CD4-positive, alpha-beta T cell (primary cell): ENCODE measurements at places on chromosomes 7 and 10.

DNA sequence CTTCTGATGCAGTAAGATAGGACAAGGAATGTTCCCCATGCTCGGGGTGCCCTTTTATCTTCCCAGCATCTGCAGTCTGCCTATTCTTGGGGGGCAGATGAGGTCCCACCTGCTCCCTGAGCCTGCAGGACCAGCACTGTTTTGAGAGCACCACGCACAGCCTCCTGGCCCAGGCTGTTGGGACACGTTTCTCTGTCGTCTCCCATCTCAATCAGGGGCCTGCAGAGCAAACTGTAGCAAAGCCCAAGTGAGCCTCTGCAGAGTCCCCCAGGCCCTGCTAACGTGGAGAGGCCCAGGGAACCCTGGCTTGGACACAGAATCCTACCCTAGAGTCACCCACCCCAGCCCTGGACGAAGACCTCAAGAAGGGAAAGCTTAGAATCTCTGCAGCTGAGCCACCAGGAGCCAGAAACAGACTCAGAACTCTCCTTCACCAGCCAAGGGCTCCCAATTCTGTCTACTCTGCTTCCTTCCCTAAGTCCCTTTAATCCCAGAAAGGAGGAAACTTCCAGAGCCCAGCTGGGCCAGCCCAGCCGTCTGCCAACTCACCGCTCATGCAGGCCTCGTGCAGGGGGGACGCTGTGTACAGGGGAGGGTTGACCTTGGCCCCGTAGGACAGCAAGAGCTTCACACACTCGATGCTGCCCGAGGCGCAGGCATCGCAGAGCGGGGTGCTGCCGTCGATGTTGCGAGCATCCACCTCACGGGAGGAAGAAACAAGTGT is 15.6 kb downstream of the ASB13 start:
- DNase-seq: no peak

DNA sequence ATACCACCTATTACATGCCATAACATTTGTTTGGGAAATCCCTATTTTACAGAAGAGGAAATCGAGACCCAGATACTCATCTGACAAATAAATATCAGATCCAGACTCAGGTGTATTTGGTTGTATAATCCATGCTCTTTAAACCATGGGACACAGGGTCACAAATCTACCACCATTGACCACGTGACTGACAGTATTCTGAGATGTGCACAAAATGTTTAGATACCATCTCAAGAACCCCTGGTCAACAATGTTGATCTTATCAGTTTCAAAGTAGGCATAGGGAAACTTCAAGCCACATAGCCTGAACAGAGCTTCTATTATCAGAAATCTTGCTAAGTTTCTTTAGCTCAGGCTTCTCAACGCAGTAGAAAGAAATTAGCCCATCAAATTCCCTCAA is 93.6 kb downstream of the ICA1 start:
- no peak for DNase-seq

DNA sequence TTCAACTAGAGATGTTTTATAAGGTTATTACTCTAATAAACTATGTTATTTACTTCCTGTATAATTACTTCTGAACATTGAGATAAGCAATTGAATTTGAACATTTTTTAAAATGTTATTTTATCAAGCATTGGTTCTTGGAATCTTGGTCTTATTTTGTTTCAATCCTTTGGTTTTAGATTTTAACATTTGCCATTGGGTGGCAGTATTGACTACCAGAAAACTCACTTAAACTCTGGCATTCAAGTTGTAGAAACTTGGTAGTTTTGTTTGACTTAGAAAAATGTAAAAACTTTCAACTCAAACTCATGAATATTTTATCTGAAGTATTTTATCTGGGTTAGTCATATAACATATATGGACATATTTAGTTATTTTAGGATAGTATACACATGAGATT is 48.1 kb downstream of the ATRNL1 start:
- DNase-seq: no peak

DNA sequence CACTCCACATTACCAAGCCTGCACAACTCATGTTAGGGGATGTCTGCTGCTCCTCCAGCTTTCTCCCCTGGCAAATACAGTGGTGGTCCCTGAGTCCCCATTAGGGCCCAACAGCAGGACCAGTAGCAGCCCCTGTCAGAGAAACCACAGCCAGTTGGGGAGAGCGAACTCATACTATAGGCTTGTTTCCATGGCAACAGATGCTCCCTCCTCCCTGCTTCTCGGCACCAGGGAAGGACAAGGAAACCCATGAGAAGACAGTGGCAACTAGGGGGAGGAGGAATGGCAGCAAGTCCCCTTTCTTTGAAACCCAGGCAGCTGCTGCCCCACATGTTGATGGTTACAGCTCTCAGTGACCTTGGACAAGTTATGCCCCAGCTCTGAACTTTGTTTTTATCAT is 326.4 kb downstream of the KCNMA1 start:
- DNase-seq: no peak

DNA sequence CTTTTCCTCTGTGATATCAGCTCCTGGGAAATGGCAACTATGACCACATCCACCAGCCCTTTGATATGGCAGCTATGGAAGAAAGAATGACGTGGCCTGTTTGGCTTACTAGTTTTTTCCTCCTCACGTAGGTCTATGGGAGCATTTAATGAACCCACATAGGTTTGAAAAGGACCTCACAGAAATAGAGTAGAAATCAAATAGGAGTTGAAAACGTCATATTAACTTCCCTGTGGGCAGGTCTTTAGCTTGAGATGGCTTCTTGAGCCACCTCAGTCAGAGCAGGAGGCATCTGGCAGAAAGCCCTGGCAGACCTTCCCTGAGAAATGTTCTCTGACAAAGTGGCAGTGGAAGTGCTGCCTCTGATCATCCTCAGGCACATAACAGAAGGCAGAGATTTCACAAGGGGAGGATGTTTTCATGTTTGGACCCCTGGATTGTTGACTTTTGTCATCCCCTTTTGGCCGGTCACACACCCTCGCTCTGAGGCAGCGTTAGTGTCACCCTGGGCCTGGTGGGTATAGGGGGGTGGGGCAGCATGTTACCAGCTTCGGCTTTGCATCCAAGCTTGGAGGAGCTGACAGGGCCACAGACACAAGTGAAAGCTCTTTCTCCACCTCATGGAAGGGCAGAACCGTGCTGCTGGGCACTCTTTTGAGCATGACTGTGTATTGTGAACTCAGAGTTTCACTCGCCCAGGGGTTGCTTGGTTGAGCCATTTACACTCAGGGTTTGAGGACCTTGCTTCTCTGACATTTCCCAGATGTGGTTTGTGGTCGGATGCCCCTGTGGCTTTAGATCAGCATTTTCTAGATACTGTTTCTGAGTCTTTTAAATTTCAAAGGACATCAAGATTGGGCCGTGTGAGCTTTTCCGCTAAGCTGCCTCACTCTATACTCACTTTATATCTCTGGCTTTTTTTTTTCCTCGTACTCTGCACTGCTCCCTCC is 184.2 kb downstream of the STK31 start:
- DNase-seq: no peak

GRCh38 chr10:71814922-71815411 is 36.1 kb downstream of the PSAP start:
- no peak for DNase-seq

DNA sequence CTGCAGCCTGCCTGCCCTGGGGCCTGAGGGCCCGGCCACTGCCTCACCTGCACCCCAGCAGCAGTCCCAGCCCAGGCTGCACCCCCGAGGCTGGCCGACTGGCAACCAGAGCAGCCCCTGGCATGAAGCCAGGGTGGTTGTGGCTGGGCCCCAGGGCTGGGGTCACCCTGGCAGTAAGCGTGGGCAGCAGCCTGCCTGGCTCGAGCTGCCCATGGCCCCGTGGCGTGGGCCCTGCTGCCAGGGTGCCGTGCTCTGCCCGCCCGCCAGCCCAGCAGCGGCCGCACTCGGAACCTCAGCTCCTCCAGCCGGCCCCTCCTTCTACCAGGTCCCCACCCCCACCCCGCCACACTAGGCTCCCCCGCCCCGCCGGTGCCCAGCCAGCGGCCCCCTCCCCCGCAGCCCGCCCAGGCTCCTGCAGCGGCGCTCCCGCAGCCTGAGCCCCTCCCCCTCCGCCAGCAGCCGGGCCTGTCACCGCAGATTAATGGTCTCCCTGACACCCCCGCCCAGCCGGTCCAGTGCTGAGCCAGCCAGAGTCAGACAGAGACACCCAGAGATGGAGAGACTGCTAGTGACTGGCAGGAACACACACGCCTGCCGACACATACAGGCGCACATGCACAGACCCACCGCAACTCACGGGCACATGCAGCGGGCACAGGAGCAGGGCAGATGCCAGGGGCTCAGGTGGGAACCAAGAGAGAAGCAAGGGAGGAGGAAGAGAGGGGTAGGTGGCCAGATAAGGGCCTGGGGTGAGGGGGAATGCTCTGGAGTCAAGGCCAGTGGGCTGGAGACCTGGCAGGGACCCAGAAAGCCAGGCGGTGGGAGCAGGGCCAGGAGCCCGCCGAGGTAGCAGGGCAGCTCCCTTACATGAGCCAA is 22.4 kb downstream of the KCNH2 start:
- no peak for DNase-seq

DNA sequence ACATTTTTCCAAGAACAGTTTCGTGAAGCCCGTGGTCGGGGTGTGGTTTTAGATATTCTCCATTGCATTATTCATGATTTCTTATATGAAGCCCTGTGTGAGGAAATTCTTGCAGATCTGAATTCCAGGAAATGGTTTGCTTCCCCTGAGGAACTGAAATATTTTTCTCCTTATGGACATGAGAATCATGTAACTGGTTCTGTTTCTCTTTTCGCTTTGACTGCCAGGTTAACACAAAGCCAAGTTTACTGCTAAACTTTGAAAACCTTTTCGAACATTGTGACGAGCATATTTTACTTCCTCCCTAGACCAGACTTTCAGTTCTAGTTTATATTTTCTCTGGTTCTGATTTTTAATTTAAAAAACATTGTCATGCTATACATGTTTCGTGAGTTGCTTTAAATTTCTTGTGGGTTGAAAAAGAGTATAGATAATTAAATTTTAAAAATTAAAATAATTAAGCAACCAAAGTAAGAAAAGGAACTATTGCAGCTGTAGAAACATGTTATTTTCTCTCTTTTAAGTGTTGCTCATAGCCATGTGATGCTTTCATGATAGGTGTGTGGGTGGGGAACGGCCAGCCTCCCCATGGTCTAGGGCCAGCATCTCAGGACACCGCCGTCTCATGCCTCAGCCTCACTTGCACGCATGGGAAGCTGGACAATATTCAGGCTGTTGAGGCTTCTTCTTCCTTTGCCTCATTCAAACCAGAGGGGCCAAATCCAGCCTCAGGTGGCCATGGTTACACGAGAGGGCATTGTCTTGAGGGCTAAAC is 97.1 kb downstream of the CREB5 start:
- no peak for DNase-seq

GRCh38 chr10:4784667-4785333 is 41.2 kb upstream of the AKR1E2 start:
- DNase-seq: no peak

- no peak for DNase-seq
These were observed 721.7 kb upstream of the GALNT17 start for GRCh38 chr7:70410134-70410750.

- DNase-seq: no peak
These were observed 664 bp downstream of the CPA1 start for GRCh38 chr7:130380861-130381455.

- DNase-seq: no peak
These were observed 72.0 kb upstream of the KAT6B start for GRCh38 chr10:74754381-74754821.

- DNase-seq: no peak
These were observed 177.2 kb downstream of the JAZF1 start for GRCh38 chr7:28003408-28003807.

GRCh38 chr7:2523461-2523936 is 3.9 kb downstream of the LFNG start:
- DNase-seq: no peak

DNA sequence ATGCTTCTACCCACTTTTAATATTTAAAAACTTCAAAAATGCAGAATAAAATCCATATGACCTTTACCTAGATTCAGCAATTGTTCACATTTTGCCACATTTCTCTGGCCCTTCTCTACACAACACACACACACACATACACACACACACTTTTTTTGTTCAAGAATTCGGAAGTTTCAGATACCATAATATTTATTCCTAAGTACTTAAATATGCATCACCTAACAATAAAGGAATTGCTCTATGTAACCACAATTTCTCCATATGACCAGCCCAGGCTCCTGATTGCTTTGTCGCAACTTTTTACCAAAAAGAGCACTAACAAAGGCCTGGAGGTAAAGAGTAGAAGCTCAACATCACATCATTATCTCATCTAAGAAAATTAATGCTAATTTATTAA is 106.6 kb downstream of the FAS start:
- DNase-seq: no peak
